ENCODE measurements at places on chromosomes 16 and 17.

DNA sequence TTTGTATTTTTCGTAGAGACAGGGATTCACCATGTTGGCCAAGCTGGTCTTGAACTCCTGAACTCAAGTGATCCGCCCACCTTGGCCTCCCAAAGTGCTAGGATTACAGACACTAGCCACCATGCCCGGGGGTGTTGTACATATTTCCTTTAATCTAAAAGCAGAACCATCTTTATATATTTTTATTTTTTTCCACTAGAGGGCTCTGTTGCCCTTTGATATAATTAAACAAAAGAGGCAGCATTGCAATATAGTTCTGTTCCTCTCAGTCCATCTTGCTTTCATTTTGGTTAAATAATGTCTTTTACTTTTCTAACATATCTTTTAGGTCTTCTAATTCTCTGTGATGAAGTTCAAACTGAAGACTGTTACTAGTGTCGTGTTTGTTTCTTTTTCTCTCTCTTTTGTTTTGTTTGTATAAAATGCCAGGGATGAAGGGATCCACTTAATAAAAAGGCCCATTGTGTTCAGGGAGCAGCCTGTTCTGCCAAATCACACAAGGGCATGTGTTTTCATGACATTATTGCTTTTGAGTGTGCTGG is 23.4 kb downstream of the WWOX start:
- DNase-seq: no peak

DNA sequence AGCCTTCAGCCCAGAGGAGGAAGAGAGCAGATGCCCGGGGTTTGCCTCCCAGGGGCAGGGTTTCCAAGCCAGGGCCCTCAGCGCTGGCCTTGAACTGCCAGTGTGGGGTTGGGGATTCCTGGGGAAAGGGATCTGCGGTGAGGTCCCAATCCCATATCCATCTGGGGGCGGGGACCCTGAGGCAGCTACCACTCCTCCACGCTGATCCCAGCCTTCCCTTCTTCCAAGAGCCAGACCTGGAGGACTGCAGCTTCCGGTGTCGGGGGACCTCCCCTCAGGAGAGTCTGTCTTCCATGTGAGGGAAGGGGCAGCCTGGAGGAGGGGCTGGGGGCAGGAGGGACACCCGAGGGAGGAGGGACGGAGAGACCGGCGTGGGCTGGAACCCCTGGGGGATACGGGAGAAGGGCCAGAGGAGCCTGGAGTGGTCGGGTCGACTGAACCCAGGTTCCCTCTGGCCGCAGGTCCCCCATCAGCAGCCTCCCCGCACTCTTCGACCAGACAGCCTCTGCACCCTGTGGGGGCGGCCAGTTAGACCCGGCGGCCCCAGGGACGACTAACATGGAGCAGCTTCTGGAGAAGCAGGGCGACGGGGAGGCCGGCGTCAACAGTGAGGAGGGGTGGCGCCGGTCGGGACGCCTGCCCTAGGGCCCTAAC is 10.7 kb upstream of the CISD3 start:
- no peak for DNase-seq

- DNase-seq: no peak
Observed at GRCh38 chr17:22265807-22266206, 573.5 kb downstream of the KCNJ18 start.

- DNase-seq: no peak
Observed at GRCh38 chr17:52030052-52030451, 128.5 kb downstream of the CA10 start.

- DNase-seq: no peak
Observed at GRCh38 chr17:75645501-75645888, 12.3 kb downstream of the SMIM5 start.

DNA sequence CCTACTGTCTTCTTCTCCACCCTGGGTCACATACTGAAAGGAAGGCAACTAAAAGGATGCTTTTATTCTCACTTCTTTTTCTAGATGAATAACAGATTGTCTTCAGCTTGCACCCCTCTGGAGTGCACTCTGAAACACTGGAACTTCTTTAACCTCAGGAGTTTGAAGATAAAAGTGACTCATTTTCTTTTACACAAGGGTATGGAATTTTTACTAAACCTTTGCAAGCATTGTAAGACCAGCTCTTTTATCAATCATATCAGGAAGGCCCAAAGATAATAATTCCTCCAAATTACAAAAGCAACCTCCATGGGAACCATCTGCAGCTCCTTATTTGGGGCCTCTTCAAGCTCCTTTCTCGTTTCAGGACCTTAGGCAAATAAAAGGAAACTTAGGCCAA is 193.5 kb upstream of the KIF2B start:
- DNase-seq: no peak

- DNase-seq: no peak
Observed at GRCh38 chr17:37089956-37090355, 141.2 kb downstream of the AATF start.

DNA sequence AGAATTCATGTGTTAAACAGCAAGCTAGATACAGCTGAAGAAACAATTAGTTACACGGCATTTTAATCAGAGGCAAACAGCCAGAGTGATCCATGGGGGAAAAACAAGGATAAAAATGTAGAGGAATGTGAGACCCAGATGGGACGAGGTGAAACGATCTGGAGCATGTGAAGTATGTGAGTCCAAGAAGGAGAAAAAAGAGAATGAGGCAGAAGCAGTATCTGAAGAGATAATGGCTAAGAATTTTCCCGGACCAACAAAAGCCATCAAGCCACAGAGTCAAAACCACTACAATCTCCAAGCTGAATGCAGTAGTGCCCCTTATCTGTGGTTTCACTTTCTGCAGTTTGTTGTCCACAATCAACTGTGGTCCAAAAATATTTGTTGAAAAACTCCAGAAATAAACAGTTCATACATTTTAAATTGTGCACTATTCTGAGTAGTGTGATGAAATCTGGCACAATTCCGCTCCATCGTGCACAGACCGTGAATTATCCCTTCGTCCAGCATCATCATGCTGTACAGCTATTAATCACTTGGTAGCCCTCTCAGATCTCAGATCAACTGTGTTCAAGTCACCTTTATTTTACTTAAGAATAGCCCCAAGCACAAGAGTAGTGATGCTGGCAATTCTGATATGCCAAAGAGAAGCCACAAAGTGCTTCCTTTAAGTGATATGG is 18.8 kb downstream of the MYH10 start:
- DNase-seq: no peak

DNA sequence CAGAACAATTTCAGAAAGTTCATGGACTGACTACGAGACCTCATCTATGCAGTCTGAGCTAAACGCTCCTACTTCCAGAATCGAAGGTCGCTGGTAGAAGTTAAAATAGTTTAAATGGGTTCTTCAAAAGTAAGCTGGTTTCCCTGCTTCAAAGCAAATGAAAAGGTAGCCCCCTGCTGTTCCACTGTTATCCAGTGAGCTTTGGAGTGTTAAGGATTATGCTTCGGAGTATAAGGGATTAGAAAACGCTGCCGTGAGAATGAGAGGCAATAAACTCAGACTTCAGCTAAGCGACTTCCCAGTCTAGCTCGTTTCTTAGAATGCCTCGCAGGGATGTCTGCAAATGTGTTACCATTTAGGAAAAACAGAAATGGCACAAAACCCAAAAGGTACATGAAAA is 12.4 kb downstream of the MLYCD start:
- no peak for DNase-seq

- DNase-seq: no peak
Observed at GRCh38 chr17:34997355-34997862, 17.1 kb downstream of the LIG3 start.

- DNase-seq: no peak
Observed at GRCh38 chr17:10799407-10799806, 4.5 kb downstream of the TMEM238L start.
